HL-60 (cell line): ENCODE measurements at places on chromosomes 1 and 21.

DNA sequence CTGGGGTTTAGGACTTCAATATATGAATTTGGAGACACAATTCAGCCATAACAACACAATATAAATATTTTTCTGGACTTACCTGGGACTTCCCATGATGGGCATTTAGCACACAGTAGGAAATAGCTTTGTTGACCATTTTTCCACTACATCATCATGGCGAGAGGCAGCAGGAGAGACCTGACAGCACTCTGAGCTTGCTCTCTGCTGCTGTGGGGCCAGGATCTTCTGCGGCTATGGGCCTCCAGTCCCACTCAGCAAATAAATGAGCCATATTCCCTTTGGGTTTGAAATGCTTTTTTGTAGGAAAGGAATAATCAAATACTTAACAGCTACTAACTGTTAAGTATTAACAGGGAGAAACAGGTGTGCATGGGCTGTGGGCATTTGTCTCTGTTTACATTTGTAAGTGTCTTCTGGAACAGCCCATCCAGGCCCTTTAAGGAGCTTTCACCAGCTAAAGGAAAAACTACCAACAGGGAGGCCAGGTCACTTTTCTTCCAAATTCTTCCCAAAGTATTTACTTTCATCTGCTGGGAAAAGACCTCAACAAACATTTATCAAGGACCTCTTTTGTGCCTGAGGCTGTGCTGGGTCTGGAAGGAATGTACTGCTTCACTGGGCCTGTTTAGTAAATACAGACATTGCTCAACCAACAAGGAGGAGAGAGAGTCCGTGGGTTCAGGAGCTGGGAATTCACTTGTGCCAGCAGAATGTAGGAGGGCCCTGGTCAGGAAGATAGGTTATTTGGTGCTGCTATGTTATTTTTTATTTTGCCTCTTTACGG, 133.2 kb downstream of the LRIG2 start:
- no peak for DNase-seq

GRCh38 chr1:202279806-202280205, 61.9 kb downstream of the UBE2T start:
- no peak for DNase-seq

GRCh38 chr1:62024690-62025089, 170.0 kb upstream of the L1TD1 start:
- DNase-seq: no peak

DNA sequence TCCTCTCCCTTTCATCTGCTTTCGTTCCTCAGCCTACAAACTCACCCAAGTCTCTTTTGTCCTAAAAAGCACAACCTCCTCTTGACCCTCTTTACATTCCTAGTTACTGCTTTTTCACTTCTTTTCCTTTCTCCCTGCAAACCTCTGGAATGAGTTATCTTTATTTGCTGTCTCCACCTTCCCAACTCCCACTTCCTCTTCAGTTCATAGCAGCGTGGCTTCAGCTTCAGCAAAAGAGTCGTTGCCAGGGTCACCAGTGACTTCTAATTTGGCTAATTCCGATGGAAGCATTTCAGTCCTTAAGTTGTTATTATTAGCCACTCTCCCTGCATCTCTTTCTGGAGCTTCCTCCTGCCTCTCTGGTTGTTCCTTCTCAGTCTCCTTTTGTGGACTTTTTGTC, 6.2 kb upstream of the TMEM54 start:
- no peak for DNase-seq

- DNase-seq: no peak
These were observed 405 bp upstream of the GADD45A start for GRCh38 chr1:67684526-67685066.

DNA sequence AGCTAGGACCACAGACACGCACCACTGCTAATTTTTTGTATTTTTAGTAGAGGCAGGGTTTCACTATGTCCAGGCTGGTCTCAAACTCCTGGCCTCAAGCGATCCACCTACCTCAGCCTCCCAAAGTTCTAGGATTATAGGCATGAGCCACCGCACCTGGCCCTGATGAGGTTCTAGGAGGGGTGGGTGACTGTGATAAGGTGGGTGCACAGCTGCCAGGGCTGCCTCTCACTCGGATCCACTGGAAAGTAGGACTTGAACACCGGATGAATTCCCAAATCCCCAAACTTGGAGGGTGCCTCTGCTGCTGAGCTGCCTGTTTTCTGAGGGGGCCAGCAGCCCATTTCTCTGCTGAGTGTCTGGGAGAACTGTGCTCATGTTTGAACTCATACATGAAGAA, 68.2 kb upstream of the PARP1 start:
- DNase-seq: no peak
